Erythroblast (primary cell): ENCODE measurements at places on chromosomes 2 and 18.

DNA sequence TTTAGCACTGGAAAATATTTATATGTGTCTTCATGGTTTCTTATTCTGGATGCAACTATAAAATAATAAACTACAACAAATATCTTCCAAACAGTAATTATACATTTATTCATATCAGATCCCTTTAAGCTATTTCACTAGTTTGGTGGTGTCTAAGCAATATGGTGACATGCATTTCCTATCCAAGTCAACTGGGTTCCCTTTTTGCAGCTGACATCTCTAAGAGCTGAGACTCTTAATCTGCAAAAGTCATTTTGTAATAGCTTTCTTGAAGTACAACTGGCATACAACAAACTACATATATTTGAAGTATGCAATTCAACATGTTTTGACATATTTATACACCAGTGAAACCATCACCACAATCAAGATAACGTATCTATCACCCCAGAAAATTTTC lies 59.9 kb upstream of the SLC1A4 start:
- DNase-seq = no peak

- no peak for DNase-seq
Observed at GRCh38 chr2:219292616-219293015, 13.4 kb downstream of the DNAJB2 start.

- DNase-seq = no peak
Observed at GRCh38 chr2:42545023-42545721, 23.3 kb upstream of the MTA3 start.

DNA sequence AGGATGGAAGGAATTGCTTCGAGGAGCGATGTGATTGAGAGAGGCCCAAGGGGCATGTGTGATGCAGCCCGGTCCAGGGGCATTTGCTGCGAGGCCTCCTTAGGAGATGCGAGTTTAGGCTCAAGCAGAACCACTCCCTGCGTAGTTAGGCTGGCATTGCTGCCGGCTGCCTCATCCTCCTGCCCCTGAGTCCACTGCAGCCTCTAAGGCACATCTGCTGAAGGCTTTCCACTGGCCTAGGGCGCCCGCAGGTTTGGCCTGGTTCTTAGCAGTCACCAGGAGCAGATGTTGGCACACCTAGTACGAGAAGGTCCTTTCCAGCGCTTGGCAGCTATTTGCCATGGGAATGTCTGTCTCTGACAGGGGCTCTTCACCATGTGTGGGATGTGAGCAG lies 20.7 kb downstream of the INPP5D start:
- DNase-seq = no peak

DNA sequence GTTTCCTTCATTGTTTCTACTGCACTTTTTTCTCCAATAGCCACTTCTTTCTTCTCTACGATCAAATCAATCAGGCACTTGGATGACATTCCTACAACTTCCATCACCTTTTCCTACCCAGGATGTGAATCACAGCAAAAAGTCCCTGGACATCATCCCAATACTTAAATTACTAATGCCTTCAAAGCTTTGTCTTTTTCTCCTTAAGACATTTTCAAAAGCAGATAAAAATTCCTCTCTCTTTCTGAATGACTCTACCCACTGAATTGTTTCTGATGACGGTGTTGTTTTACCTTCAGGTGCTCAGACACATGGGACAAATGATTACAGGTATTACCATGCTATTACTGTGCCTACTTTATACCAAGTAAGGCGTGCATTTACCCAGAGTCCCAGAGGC lies 500.9 kb downstream of the FBXO15 start:
- no peak for DNase-seq

- DNase-seq = no peak
Observed at GRCh38 chr2:112783187-112783714, 1.0 kb downstream of the IL1A start.

GRCh38 chr18:12422936-12423335 lies 15.2 kb downstream of the PRELID3A start:
- DNase-seq = peak; percentile 61

- peak; percentile 32 for DNase-seq
Observed at GRCh38 chr2:38600242-38600891, 2.4 kb downstream of the HNRNPLL start.

DNA sequence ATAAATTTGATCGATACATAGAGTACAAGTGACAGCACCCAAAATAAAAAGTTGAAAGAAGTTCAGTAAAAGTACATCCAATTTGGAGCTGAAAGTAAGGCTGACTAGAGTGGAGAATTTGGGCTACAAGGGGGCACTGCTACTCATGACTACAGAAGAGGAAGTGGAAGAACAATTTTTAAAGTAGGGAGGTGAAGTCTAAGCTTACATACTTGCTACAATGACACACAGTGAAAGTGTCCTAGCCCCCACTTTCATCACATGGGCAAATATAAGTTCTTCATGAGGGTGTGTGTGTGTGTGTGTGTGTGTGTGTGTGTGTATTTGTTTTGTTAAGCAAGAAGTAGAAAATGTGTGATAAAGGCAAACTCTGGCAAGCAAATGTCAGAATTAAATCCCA lies 45.7 kb downstream of the MAP3K2 start:
- no peak for DNase-seq

GRCh38 chr2:39127973-39128372 lies 7.1 kb upstream of the SOS1 start:
- DNase-seq = no peak

GRCh38 chr2:59920307-59920706 lies 633.1 kb downstream of the BCL11A start:
- DNase-seq = no peak

GRCh38 chr2:2621855-2622254 lies 290.8 kb upstream of the MYT1L start:
- DNase-seq = no peak

GRCh38 chr2:84865181-84865783 lies 15.6 kb downstream of the TRABD2A start:
- DNase-seq = no peak
